ENCODE measurements at places on chromosomes 7 and 10. TPM values are rescaled to one million over a fixed set of nuclear protein-coding genes. Genes with fewer than 3 reads are reported as not detected.

DNA sequence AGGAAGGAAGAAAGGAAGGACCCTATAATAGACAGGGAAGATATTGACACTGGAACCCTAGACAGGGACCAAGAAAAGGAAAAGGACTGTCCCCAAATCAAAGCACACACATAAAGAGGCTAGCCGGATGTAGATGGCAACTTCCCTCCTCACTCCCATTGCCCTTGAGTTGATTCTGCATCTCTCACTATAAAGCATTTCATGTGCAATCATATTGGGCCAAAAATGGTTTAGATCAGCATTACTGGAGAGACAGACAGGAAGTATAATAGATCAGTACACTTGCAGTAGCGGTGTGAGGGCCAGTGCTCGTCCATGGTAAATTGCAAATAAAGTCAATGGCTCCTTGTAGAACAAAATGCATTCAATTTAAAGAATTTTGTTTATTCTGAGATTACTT lies 8.4 kb downstream of the IFIT3 start:
- peaks cover 6% of the 10 kb centered on the region for H3K4me1 ChIP-seq
- peaks cover 2% of the 10 kb centered on the region for H3K36me3 ChIP-seq
- no peak overlapping the region for H3K4me3 ChIP-seq
- no peaks in the 10 kb centered on the region for H3K27me3 ChIP-seq
- no peak overlapping the region for H3K27ac ChIP-seq

- H3K4me3 ChIP-seq = no peak overlapping the region
- DNase-seq = no peak
- H3K4me1 ChIP-seq = no peaks in the 10 kb centered on the region
- no peak overlapping the region for H3K27ac ChIP-seq
- H3K27me3 ChIP-seq = no peaks in the 10 kb centered on the region
- H3K36me3 ChIP-seq = no peaks in the 10 kb centered on the region
Measured at GRCh38 chr10:84177541-84178141, 4.0 kb downstream of the GPR15LG start.

- peak overlapping the region; percentile 84 for H3K27ac ChIP-seq
- H3K36me3 ChIP-seq = peaks cover 17% of the 10 kb centered on the region
- H3K4me3 ChIP-seq = no peak overlapping the region
- peaks cover 29% of the 10 kb centered on the region for H3K4me1 ChIP-seq
Measured at GRCh38 chr10:95392681-95393164, 101.9 kb upstream of the PDLIM1 start.

- no peak for DNase-seq
- no peaks in the 10 kb centered on the region for H3K4me1 ChIP-seq
- no peaks in the 10 kb centered on the region for H3K27me3 ChIP-seq
- H3K36me3 ChIP-seq = no peaks in the 10 kb centered on the region
- H3K27ac ChIP-seq = no peak overlapping the region
- H3K4me3 ChIP-seq = no peak overlapping the region
Measured at GRCh38 chr10:124180947-124181549, 87.7 kb upstream of the CHST15 start.

- H3K27me3 ChIP-seq = no peaks in the 10 kb centered on the region
- no peaks in the 10 kb centered on the region for H3K4me1 ChIP-seq
- no peak overlapping the region for H3K4me3 ChIP-seq
- DNase-seq = no peak
- no peak overlapping the region for H3K27ac ChIP-seq
Measured at GRCh38 chr7:14630048-14630447, 272.5 kb downstream of the DGKB start.

Gene SLC39A12
- total RNA-seq = 0.27 TPM

Gene PHKG1
- 4.6 TPM for total RNA-seq

Gene PHYH
- total RNA-seq = 21.0 TPM

Data from aorta (tissue), 5 donors.